ENCODE measurements at places on chromosomes 6 and 20. TPM values are rescaled to one million over a fixed set of nuclear protein-coding genes. Genes with fewer than 3 reads are reported as not detected.

CPNE5 gene
- 15.9 TPM for total RNA-seq

MYCT1 gene
- 1.8 TPM for total RNA-seq

PRND gene
- not detected for total RNA-seq

PLEKHG1 gene
- 92.9 TPM for total RNA-seq

Data from stomach (tissue), 19 donors.